ENCODE measurements at places on chromosomes 1 and 21.

GRCh38 chr1:58922302-58923089 is 138.6 kb upstream of the JUN start:
- no peak for DNase-seq

- peak; percentile 91 for DNase-seq
These were observed 502.0 kb downstream of the SMYD3 start for GRCh38 chr1:246005067-246005466.

DNA sequence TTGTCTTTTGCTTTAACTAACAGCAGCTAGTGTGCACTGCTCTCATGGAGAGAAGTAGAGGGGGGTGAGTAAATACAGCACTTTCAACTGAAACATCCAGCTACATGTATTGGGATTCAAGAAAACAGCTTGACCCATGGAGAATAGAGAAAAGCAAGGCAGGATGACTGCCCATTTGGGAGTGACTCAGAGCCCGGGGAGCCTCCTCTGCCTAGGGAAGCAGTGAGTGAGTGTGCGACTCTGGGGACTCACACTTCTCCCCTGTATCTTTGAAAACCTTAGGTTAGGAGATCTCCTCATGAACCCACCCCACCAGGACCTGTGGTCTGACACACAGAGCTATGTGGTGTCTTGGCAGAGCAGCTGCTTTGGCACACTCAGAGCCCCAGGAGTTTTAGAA is 82.0 kb upstream of the PTGFR start:
- DNase-seq: peak; percentile 87

DNA sequence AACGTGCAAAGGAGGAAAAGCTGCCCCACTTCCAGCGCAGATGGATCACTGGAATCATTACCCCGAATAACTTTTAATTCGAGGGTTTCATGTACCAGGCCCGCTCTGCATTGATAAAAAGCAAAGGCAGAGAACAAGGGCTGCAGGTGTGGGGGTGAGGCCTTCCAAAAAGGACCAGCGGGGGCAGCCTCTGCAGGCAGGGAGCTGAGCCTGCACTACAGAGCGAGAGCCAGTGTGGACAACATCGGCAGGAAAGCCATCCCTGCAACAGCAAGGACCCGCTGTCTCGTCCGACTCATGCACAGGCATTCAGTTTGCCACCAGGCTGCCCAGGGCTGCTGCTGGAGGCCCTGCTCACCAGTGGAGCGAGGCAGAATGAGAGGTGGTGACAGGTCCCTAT is 27.1 kb upstream of the AJAP1 start:
- no peak for DNase-seq

DNA sequence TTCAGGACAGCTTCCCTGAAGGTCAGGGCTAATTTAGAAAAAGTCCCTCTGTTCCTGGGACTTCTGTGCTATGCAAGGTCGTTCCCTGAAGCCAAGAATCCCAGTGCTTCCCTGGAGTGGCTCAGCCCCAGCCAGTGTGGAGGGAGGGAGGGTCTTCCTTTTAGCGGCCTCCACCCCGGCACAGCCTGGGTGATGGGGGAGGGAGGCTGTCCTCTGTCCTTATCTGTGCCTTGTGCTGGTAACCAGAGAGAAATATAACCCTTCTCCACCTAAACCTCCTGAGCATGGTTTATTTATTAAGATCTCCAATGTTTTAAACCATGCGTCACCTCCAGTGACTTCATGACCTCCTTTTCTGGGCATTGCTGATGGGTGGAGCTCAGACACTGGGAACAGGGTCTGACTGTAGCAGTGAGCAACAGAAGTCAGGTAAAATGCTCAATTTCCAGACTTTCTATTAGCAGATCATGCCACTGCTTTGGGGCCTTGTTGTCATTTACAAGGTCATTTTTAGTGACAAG is 157.1 kb downstream of the DSCAM start:
- DNase-seq: no peak

DNA sequence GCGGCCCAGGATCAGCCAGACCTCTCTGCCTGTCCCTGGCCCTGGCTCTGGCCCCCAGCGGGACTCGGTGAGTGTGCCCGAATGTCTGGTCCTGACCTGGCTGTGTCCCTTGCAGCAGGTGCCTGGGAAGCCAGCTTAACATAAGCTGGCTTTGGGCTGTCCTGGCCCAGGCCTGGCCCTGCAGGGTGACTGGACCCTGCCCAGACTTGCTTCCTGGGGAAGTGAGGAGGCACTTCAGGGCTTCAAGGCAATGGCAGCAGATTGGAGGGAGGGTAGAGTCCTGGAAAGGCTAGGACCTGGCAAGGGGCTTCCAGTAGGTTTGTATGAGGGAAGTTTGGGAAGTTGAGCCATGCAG is 16.4 kb downstream of the RPS6KA1 start:
- DNase-seq: no peak

DNA sequence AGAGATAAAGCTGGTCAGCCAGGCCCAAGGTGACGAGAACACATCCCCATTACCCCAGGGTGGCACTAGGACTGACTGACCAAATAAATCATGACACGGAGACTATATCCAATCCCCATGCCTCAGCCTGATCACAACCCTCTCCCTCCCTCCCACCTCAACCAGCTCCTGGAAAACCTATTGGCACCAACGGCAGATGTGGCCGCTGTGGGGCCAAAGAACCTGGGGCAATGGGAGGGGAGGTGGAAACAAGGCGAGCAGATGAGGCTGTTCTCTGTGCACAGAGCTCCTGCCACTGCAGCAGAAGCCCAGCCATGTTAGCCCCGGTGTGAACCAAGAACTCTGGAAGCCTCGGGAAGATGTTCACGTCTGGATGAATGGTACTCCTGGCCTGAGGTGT is 77.6 kb downstream of the CD247 start:
- DNase-seq: no peak

DNA sequence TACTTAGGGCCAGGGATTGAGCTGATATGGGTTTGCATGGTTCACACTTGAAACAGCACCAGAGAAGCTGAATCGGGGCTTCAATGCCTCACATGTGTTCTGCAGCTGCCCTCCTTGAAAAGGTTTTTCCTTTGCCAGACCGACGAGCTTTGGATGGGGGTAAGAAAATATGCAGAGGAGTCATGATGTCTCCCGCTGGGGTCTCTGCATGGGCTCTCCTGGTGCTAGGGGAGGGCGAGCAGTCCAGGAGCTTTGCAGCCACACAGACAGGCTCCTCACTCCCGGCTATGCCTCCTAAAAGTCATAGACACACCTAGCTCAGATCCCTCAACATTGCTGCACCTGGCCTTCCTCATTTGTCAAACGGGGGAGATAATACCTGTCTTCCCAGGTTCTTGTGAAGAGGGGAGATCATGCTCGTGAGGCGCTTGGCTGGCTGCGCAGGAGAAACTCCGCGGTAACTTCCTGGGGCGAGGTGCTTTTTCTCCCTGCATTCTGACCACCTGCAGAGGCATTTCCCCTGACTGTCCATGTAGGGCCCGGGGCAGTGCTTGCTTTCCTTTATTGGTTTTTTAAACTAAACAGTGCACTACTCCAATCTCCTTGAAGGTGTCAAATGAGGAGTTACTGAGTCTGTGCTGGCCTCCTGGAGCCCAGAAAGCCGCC is 112.4 kb downstream of the PLXNA2 start:
- DNase-seq: no peak

DNA sequence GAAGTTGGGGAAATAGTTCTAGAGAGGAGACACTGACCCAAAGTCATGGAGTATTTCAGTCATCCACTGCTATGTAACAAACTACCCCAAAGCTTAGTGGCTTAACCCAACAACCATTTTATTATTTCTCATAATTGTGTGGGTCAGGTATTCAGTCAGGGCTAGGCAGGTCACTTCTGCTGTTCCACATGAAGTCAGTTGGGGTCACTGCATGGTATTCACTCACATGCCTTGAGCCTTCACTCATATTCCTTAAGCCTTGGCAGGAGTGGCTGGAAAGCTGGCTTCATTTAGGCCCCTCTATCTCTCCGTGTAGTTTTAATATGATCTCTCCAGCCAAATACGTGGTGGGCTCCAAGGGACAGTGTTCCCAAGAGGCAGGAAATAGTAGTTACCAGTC is 17.5 kb upstream of the RNF11 start:
- no peak for DNase-seq

- DNase-seq: no peak
These were observed 49.9 kb downstream of the CBS start for GRCh38 chr21:43025636-43026180.

DNA sequence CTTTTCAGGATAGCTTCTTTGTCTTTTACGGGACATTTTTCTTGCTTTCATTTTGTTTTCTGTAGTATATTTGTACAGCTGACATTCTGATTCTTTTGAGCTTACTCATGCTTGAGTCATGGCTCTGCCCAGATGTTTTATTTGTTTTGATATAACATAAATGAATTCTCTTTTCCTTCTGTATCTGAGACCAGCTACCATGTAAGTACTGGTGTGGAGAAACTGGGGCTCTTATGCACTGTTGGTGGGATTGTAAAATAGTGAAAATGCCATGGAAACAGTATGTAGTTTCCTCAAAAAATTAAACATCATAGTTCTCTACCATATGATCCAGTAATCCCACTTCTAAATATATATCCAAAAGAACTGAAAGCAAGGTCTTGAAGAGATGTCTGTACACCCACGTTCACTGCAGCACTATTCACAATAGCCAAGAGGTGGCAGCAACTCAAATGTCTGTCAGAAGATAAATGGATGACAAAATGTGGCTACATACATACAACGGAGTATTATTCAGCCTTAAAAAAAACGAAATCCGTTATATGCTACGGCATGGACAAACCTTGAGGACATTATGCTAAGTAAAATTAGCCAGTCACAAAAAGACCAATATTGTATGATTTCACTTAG is 61.4 kb downstream of the EIF2B3 start:
- peak; percentile 64 for DNase-seq

- DNase-seq: peak; percentile 17
These were observed 84.2 kb downstream of the SPSB1 start for GRCh38 chr1:9376886-9377333.

DNA sequence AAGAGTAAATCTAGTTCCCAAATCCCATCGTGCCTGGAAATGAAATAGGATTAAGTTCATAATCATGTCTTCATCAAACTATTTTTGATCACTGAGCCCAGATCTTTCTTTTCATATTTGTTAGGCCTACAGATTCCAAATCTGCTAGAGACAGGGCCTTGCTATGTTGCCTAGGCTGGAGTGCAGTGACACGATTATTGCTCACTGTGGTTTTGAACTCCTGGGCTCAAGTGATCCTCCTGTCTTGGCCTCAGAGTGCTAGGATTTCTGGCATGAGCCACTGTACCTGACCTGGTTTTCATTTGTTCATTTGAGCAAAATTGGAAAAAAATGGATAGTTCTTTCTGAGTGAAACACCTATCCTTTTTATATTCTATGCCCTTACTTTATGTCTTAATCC is 28.0 kb upstream of the DIPK1A start:
- DNase-seq: no peak

DNA sequence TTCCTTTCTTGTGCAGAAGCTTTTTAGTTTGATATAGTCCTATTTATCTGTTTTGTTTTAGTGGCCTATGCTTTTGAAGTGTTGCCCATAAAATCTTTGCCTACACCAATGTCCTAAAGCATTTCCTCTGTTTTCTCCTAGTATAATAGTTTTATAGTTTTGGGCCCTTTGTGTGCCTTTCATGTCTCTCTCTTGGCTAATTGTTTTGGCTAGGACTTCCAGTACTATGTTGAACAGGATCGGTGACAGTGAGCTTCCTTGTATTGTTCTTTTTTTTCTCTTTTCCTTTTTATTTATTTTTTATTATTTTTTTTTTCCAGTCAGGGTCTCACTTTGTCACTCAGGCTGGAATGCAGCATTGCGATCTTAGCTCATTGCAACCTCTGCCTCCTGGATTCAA is 47.0 kb upstream of the WARS2 start:
- no peak for DNase-seq

GRCh38 chr1:198534548-198535418 is 5.7 kb downstream of the ATP6V1G3 start:
- DNase-seq: no peak

DNA sequence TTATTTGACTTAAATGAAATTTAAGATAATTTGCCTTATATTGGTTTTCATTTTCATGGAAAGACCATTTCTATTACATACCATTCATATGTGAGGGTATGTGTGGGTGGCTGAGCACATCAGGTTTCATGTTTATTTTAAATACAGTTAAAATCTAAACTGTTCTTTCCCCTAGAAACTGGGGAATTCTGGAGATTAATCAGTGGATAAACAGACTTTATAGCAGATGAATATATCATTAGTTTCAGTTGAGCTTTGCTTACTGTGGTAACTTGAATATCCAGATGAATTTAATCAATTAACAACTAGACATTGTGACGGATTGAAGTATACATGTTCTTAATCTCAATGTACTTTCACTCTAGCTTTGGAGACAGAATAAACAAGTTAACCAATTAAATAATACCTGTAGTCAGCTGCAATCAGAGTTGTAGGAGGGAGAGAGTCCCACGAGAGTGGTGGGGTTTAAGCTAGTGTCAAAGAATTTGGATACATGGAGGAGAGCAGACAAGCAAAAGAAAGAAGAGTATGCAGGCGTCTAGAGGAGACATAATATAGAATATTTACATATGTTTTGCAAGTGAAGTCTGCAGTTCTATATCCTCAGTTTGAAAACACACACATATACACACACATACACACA is 97.6 kb downstream of the PDE4B start:
- no peak for DNase-seq

GRCh38 chr1:224173523-224173922 is 9.5 kb upstream of the DEGS1 start:
- DNase-seq: no peak

DNA sequence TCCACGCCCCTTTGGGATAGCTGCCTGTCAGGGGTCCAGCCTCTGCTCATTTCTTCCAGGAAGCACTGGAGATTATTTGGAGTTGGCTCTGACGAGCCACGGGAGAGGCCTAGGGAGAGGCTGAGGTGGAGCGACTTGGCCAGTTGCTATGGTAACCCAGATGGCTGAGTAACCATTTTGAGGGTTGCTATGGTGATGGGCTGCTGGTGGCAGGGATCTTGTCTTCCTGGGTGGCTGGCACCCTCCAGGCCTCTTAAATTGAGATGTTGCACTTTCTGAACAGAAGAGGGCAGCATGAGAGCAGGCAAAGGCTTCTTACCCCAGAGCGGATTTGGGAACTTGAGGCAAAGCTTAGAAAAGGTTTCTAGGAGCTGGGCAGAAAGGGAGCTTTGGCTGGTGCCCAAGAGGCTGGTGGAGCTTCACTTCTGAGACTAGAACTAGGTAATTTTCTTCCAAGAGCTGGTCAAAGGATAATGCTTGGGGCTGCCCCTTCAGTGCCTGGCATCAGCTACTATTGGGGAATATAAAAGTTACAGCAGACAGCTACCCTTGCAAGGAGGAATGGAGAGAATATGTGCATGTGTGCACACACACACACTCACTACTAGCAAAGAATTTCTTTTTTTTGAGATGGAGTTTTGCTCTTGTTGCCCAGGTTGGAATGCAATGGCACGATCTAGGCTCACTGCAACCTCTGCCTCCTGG is 72.5 kb downstream of the NDUFS5 start:
- peak; percentile 88 for DNase-seq

DNA sequence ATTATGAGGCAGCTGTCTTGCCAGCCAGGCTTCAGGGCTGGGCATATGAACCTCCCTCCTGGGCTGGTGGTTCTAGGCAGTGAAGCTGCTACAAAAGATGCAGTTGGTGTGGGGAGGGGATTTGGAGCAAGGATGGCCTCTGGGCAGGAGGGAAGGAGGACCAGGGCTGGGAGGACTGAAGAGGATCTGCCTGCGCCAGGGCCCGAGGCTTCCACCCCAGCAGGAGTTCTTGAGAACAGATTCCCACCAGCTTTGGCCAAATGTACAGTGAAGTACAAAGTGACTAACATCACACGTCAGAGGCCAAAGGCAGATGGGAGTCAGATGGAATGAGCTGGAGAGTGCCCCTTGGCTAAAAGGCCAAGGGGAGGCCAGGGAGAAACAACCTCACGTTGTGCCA is 62.4 kb downstream of the DDX20 start:
- no peak for DNase-seq
